ENCODE measurements at places on chromosomes 3 and 15.
A peak's percentile ranks its signal among the peaks of the same experiment; 100 is the strongest.

- DNase-seq = no peak
Observed at GRCh38 chr15:83436513-83437158, 10.5 kb upstream of the SH3GL3 start.

GRCh38 chr15:81015621-81016488 lies 15.1 kb downstream of the TLNRD1 start:
- no peak for DNase-seq

- no peak for DNase-seq
Observed at GRCh38 chr3:184683900-184684560, 27.8 kb downstream of the MAGEF1 start.

- DNase-seq = no peak
Observed at GRCh38 chr3:169477790-169478189, 185.7 kb downstream of the MECOM start.

- DNase-seq = peak; percentile 19
Observed at GRCh38 chr3:195003006-195003892, 267.7 kb downstream of the XXYLT1 start.

DNA sequence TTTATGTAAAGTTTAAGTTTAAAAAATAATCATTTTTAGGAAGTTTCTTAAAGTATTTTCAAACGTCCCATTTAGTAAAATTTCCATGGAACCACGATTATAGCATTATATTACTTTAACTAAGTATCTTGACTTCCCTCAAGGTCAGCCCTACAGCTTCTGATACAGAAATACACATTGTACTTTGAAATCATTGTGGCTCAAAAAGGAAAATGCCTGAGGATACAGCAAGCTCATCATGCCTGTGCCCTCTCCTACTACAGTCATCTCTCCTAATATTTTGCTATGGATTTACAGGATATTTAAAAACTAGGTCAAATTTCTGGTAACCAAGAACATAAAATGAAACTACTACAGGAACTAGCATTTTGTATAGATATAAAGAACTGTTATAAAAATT lies 51.8 kb downstream of the GBE1 start:
- DNase-seq = no peak

- DNase-seq = no peak
Observed at GRCh38 chr15:74182131-74182530, 8.6 kb downstream of the ISLR start.

Data from activated CD4-positive, CD25-positive, alpha-beta regulatory T cell treated with anti-CD3 and anti-CD28 coated beads, Interleukin-2, amount 50 U/mL, for 72 hours (primary cell).